ENCODE measurements at places on chromosomes 3 and 15.

DNA sequence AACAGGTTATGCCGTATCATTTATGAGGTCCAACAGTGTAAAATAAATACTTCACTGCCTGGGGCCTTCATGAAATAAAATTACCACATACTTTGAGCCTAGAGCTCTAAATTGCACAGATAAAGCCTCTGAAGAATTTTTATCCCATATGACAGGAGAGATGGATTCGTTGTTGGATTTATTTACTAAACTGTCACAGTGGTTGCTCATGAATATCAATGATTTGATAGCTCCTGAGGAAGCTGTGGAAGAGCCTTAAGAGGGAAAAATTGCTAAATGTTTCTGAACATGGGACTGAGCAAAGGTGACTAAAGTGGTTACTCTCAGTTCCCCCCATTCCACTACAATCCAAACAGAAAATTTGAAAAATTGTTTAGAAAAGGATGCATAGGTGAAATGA lies 558.9 kb upstream of the IL12A start:
- DNase-seq, result no peak

DNA sequence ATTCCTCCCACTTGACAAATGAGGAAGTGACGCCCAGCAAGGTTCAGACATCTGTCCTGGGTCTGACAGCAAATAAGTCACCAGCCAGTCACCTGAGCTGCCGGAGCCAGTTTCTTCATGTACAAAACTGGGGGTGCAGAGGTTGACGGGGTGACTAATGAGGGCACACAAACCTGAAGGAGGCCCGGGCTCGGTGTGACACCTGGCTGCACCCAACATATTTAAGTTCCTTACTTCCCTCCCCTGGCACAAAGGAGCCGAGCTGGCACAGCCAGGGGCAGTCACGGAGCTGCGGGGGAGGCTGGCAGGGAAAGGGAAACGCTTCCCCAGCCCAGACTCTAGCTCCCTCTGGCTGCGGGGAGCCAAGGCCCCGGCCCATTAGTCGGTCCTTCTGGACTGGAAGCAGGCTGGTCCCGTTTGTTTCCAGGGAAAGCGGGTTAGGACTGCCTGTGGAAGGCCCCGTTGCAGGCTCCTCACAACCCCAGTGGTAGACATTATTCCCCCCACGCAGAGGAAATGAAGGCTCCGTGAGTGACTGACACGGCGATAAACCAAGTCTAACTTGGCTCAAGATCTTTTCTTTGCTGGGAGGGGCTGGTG lies 2.3 kb downstream of the FBXL22 start:
- no peak for DNase-seq

DNA sequence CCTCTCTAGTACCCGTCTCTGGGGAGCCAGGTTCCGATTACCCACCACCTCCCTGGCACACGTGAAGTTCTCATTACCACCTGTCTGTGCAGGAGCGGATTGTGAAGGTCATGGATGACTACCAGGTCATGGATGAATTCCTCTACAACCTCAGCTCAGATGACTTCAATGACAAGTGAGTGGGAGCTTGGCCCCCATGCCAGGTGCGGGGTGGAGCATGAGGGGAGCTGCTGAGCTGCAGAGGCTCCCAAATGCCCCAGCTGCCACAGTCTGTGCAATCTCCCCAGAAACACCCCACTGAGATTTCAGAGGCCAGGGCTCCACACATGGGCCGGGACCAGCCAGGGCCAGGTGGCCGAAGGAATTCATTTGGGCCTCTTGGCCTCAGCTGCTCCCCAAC lies 34.3 kb downstream of the DNAH1 start:
- peak; percentile 46 for DNase-seq

DNA sequence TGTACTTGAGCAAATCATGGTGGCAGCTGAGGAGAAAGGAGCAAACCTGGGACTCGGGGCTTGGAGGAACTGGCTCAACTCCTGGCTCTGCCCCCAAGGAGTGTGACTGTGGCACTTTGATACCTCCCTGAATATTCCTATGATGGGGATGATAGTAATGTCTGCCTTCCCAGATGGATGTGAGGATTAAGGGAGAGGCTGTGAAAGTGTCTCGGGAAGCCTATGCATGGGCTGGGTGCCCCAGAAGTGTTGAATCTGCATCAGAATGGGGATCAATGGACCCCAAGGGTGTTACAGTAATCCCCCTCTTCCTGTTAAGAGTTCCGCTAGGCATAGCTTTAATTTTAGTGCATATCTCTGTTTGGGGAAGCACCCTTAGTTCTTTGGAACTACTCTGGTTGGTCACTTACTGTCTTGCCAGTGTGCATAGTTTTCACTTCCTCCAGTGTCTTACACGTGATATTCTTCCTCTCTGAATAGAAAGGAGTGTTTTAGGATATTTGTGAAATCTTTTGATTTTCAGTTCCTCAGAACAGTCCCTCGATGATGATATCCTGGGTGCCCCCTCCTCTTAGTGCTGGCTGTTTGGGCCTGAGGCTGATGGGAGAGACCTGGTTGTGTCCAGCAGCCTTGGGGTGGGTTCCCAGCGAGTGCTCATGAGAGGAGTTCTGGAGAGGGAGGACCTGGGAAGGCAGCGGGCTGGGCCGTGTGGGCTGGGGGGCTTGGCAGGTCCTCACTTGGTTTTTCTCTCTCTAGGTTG lies 97.5 kb downstream of the CHDH start:
- no peak for DNase-seq

DNA sequence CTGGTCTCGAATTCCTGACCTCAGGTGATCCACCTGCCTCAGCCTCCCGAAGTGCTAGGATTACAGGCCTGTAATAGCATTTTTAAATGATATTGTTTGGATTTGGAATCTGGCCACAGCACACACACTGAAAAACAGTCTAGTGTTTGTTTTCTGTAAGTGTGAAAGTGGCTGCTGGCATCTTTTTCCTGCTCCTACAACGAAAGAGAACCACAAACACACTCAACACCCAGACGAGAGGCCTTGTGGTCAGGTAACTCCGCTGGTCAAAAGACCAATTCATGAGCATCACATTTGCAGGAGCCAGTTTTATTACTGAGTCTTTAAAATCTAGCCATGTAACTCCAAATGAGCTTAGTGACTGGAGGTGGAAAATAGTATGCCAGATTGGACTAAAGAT lies 50.2 kb downstream of the IMPG2 start:
- DNase-seq, result no peak

- no peak for DNase-seq
These were observed 82.8 kb downstream of the MAGI1 start for GRCh38 chr3:65955792-65956477.

GRCh38 chr3:52347716-52348635 lies 31.9 kb downstream of the DNAH1 start:
- DNase-seq, result no peak

DNA sequence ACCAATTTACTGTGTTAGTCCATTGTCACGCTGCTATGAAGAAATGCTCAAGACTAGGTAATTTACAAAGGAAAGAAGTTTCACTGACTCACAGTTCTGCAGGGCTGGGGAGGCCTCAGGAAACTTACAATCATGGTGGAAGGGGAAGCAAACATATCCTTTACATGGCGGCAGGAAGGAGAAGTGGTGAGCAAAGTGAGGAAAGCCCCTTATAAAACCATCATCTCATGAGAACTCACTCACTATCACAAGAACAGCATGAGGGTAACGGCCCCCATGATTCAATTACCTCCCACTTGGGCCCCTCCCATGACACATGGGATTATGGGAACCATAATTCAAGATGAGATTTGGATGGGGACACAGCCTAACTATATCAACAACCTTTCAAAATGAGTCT lies 20.2 kb downstream of the USF3 start:
- no peak for DNase-seq

GRCh38 chr15:42504631-42505030 lies 9.2 kb downstream of the SNAP23 start:
- no peak for DNase-seq

GRCh38 chr3:164723396-164723795 lies 354.9 kb downstream of the SI start:
- DNase-seq, result no peak

GRCh38 chr3:143791386-143791785 lies 56.9 kb downstream of the SLC9A9 start:
- no peak for DNase-seq

GRCh38 chr15:74278207-74278606 lies 42.1 kb downstream of the CCDC33 start:
- no peak for DNase-seq

GRCh38 chr3:147529551-147529950 lies 120.4 kb downstream of the ZIC1 start:
- no peak for DNase-seq

DNA sequence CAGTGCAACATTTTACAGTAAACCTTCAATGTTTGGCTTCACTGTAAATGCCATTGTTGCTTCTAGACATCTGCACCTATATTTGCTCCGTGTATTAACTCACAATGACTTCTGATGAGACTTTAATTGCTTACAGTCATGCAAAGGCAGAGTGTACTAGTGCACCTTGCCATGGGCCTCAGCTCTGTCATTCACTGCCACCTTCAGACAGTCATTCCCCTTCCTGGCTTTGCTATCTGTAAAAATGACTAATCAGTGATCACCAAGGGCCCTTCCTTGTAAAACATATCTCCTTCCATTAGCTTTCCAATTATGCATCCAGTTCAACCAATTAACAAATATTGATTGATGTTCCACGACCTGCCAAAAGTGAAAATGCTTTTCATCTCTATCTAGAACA lies 120.3 kb downstream of the ARRDC4 start:
- no peak for DNase-seq

- DNase-seq, result no peak
These were observed 48.8 kb downstream of the FBXO22 start for GRCh38 chr15:75952525-75952924.

- DNase-seq, result no peak
These were observed 92.3 kb downstream of the ATP10A start for GRCh38 chr15:25770618-25771337.

DNA sequence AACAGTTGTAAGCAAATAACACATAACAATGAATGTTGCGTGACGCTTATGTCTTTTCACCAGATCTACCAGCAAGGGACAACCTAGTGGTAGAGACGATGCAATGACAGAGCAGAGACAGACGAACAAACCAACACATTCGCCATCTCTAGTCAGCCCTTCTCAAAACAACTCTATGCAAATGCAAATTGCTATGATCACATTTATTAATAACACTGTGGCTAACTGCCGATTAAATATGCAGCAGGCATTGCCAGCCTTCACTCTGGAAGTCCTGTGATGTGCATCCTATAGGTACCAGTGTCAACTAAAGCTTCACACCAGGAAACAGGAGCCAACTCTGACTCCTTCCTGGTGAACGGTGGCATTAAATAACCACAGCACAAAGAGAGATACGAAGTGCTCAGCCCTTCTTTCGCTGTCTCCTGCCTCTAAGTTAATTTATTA lies 94.2 kb downstream of the FOXP1 start:
- DNase-seq, result no peak

GRCh38 chr15:95432878-95433405 lies 897.6 kb upstream of the NR2F2 start:
- DNase-seq, result no peak

DNA sequence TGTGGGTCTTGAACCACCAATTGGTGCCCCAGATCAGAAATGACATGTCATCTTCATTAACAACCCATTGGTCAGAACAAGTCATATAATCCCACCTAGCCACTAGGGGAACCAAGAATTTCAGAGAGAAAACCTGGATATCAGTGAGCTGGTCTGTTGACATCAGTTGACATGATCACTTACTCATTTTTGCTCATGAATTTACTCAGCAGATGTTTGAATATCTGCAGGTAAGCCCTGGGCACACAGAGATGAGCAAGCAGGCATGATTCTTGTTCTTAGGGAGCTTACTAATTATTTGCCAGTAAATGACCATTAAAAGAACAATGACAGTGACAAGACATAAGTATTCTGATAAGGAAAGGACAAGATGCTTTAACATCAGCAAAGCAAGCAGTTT lies 64.3 kb upstream of the PLCL2 start:
- DNase-seq, result no peak

- no peak for DNase-seq
These were observed 41.9 kb downstream of the SIDT1 start for GRCh38 chr3:113574213-113574612.

DNA sequence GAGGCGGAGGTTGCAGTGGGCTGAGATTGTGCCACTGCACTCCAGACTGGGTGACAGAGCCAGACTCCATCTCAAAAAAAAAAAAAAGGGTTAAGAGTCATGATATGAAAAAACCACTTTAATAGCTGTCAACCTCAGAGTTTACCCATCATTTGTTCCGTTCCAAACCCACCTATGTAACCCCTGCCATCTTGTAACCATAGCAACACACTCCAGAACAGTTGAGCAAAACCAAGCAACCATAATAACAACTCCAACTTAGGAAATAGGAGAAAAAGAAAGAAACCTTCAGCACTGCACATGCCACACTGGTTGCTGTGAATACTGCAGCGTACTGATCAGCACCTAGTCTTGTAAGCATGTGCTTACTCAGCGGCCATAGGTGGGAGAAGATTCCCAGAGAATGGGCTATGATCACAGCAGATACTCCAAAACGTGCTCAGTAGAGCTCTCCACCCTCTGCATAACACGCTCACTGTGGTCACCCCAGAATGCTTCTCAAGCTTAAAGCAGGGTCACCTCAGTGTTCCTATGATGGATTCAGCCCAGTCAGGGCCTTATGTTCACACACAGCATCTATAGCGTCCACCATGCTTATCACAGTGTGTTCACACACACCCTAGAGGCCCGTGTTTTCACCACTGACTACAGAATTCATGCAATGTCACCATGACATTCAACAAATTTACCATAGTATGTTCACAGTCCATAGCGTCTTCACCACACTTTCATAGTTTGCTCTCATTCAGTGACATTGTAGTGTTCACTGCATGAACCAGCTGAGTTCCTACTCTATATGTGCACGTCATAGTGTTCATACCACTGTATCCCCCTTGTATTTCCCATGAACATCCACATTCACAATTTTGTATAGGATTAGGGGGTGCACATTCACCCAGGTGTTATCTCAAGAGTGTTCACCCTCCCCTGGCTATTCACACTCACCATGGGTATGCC lies 6.5 kb upstream of the CILP start:
- no peak for DNase-seq

GRCh38 chr3:178841011-178841410 lies 230.6 kb downstream of the ZMAT3 start:
- DNase-seq, result no peak

DNA sequence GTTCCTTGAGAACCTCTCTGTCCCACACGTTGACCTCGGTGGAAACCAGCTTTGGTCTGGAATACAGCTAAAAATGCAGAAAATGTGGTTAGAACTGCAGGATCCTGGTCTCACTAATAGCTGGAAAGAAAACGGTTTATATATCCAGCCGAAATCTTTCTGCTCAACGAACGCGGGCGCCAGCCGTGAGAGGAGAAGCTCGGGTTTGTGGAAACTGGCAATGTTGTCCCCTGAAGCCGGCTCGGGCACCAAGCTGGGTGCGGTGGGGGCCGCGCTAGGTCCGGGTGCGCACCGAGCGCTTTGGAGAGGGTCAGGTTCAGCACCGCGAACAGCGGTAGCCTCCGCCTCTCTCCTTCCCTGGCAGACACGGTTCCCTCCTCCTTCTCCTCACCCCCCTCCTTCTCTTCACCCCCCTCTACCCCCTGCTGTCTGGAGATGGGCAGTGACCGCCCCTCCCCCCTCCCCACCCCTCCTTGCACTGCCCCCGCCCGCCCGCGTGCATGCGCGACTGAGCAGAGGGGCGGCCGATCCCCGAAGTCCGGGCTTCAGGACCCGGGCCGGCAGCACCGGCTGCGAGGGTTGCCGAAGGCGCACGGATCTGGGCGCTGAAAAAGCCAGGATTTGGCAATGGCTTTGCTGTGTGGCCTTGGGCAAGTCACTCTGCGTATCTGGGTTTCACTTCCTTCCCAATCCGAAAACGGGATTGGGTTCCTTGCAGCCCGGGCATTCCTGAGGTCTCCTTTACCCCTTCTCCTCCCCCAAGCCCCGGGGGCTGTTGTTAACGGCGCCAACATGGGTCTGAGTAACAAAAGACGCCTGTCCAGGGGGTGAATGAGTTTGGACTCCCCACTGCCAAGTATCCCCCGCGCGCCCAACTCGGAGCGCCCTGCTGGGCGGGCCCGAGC lies at the start of gene SKOR1:
TSS of gene SKOR1 (plus strand) at position 534 of the 905 bp plus-strand sequence. CDS start at position 628, 94 bp downstream.
- DNase-seq, result no peak
